ENCODE measurements at places on chromosomes 16 and 17.

GRCh38 chr17:14545156-14545906 lies 244.4 kb downstream of the HS3ST3B1 start:
- no peak for DNase-seq

GRCh38 chr17:2262135-2262587 lies 41.4 kb downstream of the SMG6 start:
- DNase-seq: no peak

DNA sequence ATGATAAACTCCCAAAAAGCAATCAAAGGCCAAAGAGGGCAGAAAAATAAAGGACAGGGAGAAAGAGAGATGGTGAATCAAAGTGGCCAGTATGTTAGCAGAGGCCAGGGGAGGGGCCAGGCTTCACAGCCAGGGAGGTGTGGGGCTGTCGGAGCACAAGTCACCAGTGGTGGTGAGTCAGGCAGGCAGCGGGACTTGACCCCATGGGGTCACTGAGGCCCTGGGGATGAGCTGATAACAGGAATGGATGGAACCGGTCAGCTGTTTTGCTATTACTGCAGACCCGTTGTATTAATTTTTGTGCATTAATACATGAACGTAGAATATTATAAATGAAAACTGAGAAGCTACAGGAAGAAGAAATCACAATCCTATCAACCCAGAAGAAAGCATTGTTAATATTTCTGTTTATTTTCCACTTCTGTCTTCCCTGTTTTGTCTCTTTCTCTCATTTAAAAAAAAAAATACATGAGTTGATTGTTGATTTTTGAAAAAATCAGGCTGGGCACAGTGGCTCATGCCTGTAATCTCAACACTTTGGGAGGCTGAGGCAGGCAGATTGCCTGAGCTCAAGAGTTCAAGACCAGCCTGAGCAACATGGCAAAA lies 106.9 kb downstream of the SOCS1 start:
- DNase-seq: no peak

DNA sequence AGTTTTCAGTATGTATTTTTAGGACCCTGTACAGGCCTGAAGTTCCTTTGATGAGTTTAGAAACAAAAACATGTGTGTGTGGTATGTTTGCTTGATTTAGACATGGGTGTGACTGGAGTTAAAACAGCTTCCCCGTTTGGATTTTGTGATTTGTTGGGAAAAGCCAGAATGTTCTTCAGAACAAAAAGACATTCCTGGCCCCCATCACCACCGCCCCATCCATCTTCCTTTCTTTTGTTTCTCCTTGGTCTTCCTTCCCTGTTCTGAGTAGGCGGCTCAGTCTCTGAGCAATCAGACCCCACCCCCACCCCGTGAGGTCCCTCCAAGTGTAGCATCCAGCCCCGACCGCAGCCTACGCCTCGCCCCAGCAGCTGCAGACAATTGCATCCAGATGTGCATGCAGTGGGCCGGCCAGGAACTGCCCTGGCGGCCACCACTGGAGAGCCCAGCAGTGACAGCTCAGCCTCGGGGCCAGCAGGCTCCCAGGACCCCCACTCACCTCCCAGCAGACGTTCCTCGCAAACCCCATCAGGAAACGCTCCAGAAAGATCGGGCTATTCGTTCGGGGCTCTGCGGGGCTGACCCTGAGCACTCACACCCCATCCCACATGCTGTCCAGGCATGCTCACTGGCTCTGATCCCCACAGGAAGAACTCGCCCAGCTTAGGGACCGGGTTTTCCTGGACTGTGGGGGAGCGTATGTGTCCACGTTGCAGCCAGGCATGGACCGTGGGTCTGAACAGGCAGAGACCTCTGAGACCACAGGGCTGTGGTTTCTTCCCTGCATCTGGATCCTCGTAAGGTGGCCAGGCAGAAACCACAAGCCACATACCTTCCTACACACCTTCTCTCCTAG lies 99.8 kb upstream of the CDH5 start:
- DNase-seq: no peak

DNA sequence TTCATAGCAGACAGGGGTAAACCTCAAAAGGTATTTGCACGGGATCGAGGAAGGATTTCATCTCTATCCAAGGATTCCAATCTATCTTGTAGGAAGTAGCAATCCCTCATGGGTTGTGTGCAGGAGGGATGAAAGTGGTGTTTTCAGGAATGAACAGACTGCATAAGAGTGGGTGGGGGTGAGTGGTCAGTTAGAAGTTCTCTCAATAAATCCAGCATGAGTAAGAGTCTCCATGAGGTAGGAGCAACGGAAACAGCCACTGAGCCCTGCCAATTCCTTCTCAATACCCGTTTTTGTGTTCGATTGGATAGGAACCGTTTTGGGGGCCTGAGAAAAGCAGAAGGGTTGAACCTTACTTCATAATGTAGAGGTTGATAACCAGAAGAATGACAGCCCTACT lies 375.6 kb downstream of the SOX9 start:
- DNase-seq: no peak

GRCh38 chr16:66409156-66409555 lies 17.9 kb upstream of the BEAN1 start:
- no peak for DNase-seq

GRCh38 chr16:4900750-4901149 lies 36.2 kb downstream of the PPL start:
- DNase-seq: no peak

GRCh38 chr17:59617156-59617732 lies 2.5 kb upstream of the CLTC start:
- DNase-seq: no peak

DNA sequence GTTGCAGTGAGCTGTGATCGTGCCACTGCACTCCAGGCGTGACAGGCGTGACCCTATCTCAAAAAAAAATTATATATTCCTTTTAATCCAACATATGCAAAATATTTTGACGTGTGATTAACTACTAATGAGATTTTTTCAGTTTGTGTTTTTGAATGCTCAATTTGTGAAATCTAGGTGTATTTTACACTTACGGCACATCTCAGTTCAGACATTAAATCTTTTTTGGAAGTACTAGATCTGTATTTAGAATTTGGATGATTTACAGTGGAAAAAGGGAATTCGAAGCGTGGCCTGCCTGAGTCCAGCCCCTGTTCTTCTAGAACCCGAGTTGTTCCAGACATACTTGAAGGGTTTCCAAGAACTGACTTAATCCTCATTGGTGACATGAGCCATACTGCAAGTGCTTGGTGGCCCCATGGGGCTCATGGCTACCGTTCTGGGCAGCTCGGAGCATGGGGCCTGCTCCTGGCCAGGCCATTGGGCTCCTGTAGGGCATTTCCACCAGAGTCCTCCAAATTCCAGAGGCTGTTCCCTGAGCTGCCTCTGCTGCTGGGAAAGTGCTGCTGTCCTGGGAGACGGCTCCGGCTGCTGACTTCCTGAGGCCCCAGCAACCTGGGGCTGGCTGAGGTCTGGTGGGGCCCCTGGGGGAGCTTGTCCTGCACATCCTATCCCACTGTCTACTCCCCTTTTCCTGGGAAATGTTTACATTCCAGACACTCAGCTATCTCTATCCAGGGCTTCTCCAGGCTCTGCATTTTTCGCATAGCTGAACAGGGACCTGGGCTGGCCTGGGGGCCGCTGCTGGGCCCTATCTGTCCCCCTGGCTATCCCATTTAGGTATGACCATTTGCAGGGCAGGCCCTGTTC lies 27.2 kb downstream of the LLGL2 start:
- DNase-seq: no peak

GRCh38 chr17:41710472-41711090 lies 1.6 kb upstream of the GAST start:
- DNase-seq: no peak

GRCh38 chr16:31331141-31331764 lies 23.7 kb upstream of the ITGAX start:
- no peak for DNase-seq

- DNase-seq: no peak
These were observed 8.9 kb upstream of the WSCD1 start for GRCh38 chr17:6061290-6061689.

- DNase-seq: peak; percentile 32
These were observed 117.4 kb downstream of the HIC1 start for GRCh38 chr17:2172077-2172851.

DNA sequence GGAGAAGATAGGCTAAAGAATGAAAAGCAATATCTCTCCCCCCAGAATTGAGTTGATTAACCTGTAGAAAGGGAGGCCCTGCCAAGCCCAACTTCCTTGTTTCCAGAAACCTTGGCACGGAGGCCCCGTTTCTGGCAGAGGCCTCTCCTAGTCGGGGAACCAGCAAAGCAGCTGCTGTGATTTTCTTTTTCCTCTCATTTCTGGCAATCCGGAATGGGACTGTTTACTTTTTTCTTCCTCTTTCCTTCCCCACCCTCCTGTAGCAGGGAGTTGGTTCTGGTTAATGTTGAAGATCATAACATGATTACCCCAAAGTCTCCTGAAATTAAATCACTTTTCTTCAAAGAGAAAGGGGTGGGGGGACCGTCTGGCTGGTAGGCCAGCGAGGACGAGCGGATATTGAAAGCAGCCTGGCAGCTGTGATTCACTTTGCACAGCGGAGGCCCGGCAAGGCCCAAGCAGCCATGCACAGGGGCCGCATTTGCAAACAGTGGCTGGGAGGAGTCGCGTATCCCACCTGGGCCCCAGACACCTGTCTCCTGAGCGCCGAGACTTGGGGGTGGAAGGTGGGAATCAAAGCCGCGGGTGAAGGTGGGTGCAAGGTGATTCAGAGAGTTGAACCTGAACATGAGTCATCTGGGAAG lies 51.5 kb downstream of the NTN1 start:
- DNase-seq: no peak

GRCh38 chr16:67636713-67637112 lies 8.2 kb upstream of the CARMIL2 start:
- no peak for DNase-seq

DNA sequence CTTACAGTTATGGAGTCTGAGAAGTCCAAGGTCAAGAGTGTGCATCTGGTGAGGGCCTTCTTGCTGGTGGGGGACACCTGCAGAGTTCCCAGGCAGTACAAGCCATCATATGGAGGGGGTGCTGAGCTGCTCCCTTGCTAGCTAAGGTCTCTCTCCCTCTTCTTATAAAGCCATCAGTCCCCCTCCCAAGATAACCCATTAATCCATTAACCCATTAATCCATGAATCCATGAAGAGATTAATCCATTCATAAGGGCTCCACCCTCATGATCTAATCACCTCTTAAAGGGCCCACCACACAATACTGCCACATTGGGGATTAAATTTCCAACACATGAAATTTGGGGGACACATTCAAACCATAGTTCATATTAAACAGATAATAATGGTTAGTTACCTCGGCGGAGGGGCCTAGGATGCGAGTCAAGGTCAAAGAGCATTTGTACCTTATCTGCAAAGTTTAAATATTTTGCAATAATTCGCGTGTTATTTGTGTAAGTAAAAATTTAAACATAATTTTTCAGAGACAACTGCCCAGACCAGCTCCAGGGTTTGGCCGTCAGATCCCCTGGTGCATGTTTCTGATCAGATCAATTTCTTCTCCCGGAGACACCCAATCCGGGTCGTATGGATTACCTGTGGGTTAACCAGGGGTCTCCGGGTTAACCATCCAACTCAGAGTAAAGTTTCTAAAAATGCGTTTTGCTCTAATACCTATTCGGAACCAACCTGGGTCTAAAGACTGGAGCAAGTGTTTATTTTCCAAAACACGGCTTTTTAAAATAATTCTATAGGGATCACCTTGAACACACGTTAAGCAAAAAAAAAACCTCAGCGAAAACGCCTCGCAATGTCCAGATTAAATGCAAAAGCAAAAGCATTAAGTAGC lies 740 bp upstream of the POLR3E start:
- DNase-seq: peak; percentile 14

GRCh38 chr16:68909099-68909733 lies 65.9 kb downstream of the TANGO6 start:
- DNase-seq: no peak

DNA sequence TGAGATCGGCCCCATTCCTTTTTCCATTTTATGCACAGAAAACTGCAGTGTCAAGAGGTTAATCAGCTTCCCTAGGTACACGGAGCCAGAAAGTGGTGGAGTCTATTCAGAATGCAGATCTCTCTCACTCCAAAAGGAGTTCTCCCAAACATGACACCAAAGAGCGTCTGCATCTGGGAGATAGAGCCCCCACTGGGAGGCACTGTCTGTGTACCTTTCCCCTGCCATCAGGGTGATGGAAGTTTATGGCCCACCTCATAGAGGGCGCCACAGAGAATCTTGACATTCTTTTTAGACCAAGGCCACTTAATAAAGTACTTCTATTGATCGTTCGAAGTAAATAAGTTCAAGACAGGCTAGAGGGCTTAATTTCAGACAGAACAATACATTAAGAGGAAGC lies 493.7 kb upstream of the ERCC4 start:
- no peak for DNase-seq

- DNase-seq: no peak
These were observed 270.6 kb upstream of the PMFBP1 start for GRCh38 chr16:72442385-72443158.

GRCh38 chr17:67196422-67196821 lies 48.6 kb downstream of the HELZ start:
- no peak for DNase-seq

DNA sequence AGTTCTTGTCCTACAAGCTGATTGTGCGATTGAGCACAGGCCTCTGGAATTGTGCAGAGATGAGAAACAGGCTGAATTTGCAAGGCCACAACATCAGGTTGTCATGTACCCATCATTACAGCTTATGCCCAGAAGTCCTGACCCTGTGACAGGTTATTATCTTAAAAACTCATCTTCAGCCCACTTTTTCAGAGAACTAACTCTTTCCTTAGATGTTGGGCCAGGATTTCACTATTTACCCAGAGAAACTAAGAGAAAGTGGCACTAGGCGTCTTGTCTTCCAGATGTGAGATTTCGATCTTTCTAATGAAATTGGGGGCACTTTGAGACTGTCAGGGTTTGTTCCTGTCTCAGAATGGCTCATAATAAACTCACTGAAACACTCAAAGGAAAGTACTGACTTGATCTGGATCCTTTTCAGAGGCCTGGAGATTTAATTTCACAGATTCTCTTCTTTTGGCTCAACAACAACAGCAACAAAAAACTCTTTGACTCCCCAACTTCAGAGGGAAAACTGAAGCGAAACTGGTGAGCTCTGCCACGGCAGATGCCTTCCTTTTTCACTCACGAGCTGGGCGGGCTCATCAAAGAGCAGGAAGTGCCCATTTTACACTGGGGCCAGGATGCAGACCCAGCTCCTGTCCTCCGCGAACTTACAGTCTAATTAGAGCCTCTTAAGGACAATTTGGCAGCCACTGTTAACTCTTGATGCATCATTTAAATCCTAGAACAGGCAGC lies 17.7 kb upstream of the SLC12A3 start:
- DNase-seq: no peak

GRCh38 chr16:19005561-19006445 lies 22.1 kb downstream of the TMC7 start:
- peak; percentile 22 for DNase-seq

DNA sequence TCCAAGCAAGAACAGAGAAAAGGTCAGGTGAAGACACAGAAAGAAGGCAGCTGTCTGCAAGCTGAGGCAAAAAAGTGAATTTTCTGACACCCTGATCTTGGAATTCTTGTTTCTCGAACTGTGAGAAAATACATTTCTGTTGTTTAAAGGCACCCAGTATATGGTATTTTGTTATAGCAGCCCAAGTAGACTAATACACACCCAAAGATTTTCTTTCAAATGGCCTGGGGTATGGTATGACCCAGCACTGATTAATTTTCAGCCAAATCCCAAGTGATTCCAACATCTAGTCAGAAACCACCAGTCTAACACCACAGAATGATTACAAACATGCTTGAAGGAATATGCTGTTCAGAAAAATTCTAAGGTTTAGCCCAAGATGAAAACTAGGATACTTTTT lies 36.8 kb downstream of the TRIM37 start:
- no peak for DNase-seq

- no peak for DNase-seq
These were observed 23.5 kb downstream of the AATF start for GRCh38 chr17:36972186-36972700.
